ENCODE measurements at places on chromosomes 3 and 15. TPM values are rescaled to one million over a fixed set of nuclear protein-coding genes. Genes with fewer than 3 reads are reported as not detected.

EPHA3 gene
- total RNA-seq: 0.62 TPM

DNA sequence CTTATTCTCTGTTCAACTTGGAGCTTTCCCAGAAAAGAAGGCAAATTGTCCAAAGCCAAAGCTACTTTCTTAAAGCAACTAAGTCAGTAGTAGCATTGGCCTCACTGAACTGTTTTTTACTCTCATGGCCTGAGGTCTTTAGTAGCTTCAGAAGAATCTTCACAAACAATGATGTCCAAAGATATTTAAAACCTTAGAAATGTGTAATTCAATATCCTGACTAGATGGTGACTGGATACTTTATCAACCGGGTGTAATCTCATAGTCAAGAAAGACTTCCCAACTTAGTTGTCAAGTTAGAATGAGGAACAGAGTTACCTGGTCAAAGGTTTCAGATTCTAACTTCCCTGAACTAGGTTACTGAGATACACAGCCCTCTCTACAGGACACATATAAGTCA is 226.3 kb upstream of the ARHGEF26 start:
- DNase-seq: no peak

DNA sequence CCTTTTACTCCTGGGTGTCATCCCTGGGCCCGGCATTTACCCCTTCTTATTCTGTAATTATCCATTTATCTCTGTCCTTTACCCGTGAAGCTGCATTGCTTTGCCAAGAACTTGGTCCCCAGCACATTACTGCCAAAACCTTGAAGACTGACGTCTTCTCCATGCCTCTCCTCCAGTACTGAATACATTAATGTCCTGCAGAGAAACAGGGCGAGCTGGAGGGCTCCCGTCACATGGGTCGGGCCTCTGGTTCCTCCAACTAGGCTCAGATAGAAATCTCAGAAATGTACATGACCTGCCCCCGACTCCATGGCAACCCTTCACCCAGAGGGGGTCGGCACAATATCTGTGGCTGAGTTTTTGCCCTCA is 445 bp downstream of the EFCAB12 start:
- no peak for DNase-seq

RTP3 gene
- total RNA-seq: not detected

DNA sequence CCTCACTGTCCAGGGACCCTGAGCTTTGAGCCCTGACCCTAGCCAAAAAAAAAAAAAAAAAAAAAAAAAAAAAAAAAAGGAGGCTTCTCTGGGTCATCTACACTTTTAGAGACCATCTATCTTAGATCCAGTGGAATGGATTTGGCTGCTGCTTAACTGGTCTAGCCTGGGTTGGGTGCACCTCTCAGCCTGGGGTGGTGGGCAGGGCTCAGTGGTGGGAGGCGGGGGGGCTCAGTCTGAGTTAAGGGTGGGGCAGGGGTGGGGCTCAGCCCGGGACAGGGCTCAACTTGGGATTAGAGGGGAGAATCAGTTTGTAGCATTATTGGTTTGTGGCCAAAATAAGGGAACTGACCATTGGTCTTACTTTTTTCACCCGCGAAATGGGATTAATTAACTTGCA is 139.2 kb downstream of the TPRA1 start:
- no peak for DNase-seq
